ENCODE measurements at places on chromosomes 3 and 15.
A peak's percentile ranks its signal among the peaks of the same experiment; 100 is the strongest.

DNA sequence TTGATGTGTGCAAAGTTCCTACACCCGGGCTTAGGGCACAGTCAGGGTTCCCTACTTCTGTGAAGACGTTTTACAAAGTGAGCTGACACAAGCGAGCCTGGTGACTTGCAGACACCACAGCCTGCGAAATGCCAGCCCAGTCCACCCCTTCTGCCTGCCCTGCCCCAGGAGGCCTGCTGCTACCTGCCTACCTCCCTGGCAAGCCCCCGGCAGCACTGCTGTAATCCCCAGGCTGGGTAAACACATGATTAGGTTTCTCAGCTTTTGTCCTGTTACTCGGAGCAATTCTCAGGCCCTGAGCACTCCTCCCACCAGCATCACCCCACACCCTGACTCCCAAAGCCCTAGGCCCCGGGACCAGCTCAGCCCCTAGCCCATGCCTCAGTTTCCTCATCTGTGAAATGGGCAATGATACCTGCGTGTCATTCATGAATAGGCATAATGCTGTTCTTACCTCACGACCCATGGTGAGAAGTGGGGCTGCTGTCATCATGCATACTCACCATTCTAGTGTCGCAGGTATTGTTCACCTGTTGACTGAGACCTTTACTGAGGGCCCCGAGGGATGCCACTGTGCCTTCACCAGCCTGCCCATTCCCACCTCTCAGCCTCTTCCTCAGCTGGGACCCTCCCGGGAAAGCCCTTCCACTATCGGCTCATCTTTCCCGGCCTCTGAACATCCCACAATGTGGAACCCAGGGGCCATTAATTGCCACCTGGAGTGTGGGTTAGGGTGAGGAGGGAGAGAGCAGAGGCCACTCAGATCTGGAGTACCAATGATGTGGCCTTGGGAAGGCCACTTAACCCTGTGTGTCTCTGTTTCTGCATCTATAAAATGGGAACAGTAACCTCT lies 31.5 kb upstream of the SLC6A6 start:
- no peak for DNase-seq

DNA sequence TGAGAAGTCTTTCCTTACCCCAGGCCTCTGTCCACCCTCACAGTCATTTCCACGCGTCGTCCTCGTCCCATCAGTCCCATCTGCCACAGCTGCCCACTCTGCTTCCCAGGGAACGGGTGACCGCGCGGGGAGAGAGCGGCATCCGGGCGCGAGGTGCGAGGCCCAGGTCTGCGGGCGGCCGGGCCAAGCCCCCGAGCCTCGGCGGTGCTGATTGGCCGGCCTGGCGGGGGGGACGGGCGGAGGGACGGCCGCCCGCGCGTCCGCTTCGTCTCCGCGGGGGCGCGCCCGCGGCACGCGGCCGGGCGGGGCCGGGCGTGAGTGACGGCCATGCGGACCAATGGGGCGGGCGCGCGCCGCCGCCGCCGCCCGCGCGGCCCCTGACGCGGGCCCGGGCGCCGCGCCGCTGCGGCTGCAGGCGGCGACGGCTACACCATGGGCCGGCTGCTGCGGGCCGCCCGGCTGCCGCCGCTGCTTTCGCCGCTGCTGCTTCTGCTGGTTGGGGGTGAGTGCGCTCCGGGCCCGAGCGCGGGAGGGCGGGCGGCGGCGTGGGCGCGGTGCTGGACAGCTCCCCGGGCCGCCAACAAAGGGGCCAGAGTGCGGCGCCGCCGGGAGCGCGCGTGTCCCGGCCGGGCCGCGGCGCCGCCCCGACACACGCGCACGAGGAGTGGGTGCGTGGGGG lies at the start of gene PODXL2:
Gene PODXL2, plus strand, starts transcription at position 398 of the 679 bp plus-strand sequence. Its CDS starts 35 bp downstream, at position 433.
- DNase-seq, result peak; percentile 32

- DNase-seq, result no peak
These were observed 36.5 kb downstream of the ZDHHC19 start for GRCh38 chr3:196174652-196175051.

DNA sequence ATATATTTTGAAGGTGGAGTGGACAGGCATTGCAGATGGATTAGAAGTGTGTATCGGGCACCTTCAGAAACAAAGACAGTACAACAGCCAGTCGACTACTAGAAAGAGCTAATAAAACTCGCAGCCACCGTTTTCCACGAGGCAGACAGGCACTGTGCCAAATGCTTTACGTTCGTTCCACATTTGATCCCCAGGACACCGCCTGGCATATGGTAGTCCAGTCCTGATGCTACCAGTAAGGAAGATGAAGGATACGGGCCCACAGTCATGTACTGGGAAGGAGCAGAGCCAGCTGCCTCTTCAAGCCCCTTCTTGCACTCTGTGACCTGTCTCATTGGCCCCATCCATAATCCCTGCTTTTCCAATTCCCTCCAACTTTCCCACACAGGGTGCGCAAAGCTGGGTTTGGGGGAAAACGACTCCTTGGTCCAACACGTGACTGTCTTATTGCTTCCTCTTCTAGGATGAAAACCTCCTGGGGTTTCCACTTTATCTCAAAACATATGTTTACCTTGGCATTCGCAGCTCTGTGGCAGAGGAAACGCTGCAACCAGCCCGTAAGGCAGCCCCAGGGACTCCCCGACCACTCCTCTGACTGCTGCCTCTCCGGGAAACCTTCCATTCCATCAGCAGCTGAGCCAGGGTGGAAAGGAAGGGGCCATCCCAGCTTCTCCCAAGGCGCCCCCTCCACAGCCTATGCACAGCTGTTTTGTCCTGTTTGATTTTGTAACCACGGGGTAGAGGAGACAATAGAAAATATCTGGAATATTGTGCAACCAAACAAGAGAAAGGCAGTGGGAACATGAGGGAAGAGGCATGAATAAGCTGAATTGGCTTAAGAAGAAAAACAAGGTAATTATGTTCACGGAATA lies 107.4 kb downstream of the ADAMTS17 start:
- DNase-seq, result no peak

DNA sequence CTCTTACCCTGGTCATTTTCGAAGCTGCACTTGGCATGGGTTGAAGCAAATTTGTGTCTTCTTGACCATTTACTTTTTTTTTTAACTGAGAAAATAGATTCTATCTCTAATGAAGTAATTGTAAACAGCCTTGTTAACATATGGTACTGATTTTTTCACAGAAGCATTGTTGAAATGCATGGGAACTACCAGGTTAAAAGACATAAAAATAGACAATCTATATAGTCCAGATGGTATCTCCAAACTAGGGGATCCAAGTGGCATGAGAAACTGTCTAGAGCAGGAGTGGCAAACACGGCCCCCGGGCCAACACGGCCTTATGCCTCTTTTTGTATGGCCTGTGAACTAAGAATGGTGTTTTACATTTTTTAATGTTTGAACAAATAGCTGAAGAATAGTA lies 41.9 kb downstream of the CACNA1D start:
- DNase-seq, result no peak

GRCh38 chr3:53939813-53940212 lies 48.2 kb upstream of the SELENOK start:
- DNase-seq, result no peak

GRCh38 chr3:140342668-140343067 lies 335.2 kb upstream of the TRIM42 start:
- DNase-seq, result no peak

DNA sequence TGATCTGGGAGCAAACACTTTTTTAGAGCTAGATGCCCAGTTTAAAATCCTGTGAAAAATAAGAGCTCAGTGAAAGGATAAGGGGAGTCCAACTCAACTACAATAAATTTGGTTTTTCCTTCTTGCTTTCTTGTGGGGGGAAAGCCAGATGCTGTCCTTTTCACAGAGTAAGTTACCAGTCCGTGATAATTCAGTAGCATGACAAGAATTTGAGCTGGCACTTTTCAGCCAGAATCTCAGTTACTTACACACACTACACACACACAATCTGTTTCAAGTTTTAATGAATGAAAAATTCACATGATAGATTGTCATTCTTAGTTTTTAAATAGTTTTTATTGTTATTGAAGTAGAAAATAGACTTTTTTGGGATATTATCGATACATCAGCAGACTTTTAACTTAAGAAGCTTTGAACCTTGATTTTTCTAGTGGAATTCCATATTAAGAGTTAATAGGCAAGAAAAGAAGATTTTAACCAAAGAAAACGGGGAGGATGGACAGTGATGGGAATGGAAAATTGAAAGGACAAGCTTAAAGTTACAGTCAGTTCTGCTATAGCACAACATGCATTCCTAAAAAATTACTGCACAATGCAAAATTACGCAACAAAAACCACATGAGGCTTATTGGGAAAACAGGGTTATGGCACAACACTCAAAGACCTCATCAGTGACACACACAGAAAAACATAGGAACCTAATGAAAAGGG lies 47.0 kb downstream of the PSMD6 start:
- DNase-seq, result no peak

DNA sequence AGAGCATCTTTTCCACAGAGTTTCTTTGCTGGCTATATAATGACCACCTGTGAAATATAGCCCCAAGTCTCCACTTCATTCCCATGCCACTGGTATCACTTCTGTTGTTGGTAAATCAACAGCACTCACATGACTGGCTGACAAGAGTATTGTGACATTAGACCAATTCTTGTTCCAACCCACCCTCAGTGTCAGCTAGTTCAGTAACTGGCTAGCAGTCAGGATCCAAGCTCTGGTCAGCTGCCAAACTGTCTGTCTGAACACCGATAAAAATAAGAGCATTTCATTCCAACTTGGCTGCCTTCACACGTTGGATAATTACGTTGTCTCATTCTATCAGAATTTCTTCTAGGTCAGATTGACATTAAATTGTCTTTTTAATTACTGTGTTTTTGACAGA lies 166.5 kb downstream of the USP13 start:
- DNase-seq, result no peak

DNA sequence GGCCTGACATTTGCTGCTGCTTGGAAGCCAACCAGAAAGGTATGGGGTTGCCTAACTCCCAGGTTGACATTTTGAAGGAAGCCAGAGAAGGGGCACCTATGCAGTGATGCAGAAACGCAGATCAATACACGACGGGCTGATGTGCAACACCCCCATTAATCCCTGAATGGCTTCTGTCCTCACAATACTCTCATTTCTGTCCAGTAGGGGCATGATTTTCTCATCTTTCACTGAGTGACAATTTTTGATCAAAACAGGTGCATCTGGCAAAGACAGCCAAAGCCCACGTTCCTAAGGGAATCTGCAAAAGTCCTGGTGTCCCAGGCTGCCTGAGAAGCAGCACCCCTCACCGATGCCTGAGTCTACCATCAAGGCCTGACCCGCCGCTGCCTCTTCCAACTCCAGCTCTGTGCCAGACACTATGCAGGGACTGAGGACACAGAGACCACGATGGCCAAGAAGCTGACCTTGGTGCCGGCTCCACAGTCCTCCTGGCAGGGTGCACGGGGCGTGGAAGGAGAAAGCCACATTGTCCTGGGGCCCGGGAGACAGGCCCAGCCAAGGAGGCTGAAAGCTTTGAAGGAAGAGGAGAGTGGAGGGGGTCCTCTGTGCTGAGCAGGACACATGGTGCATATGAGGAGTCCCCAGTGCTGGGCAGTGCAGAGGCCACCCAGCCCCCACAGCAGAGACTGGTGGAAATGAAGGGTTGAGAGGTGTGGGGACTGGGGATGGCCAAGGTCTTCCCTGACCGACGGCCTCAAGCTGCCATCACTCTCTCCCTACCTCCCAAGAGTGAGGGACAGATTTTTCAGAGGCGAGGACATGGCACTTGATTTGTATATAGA lies 159.6 kb downstream of the NUP210 start:
- DNase-seq, result no peak

- DNase-seq, result no peak
These were observed 21.3 kb downstream of the PLOD2 start for GRCh38 chr3:146139586-146140110.

DNA sequence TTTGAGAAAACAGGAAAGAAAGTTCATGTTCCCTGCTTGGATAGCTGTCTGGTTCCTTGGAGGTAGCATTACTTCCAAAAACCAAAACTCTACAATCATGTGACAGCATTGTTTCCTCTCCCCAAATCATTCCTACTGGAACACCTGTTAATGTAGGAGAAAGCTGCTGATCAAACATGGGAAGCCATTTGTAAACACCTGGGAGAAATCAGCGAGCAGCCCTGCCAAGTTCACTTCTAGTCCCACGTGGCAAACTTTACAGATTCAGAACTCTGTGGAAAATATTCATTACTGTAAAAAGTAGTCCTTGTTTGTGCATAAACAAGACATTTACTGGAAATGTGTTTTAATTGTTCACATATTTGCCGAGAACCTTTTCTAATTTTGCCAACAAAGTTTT lies 275.5 kb upstream of the AZI2 start:
- DNase-seq, result no peak
